ENCODE measurements at places on chromosomes 5 and 9.

DNA sequence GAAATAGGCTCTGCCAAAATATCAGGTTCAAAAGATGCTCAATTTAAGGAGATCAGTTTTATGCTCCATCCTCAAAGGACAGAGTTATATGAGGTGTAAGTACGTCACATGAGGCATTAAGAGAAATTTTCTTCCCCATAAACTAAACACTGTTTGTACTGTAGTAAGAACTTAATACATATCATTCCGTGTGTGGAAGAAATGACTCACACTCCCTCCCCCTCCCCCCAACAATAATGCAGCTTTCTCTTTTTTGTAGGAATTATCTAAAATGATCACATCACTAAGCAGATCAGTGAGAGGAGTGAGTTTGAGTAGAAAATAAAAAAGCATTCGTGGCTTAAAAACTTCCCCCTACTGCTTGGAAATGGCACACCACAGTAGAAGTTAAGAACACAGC is 2.2 kb downstream of the CDH12 start:
- DNase-seq = peak; percentile 2

DNA sequence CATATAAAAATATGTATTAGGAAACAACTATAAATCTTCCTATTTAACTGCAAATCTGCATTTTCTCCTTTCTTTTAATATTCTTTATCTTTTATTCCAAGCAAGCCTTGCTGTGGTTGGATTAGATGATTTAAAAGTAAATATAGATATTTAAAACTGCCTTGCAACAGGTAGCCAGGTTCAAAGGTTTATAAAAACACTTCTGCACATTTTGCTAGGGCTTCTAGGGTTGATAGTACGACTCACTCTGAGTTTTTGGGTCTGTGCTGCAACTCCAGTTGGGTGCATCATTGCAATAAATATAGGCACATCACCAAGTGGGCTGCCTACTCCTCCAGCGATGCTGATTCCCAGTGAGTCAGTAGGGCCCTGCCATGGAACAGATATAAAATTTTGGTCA is 167.7 kb downstream of the MPDZ start:
- peak; percentile 13 for DNase-seq

GRCh38 chr5:154278186-154278585 is 87.7 kb downstream of the GALNT10 start:
- no peak for DNase-seq

- DNase-seq = no peak
Observed at GRCh38 chr9:136311051-136312008, 7.4 kb upstream of the CCDC187 start.

GRCh38 chr9:19231126-19231903 is 822 bp downstream of the DENND4C start:
- DNase-seq = no peak

All from amniotic epithelial cell (primary cell).